ENCODE measurements at places on chromosomes 5 and 9.

DNA sequence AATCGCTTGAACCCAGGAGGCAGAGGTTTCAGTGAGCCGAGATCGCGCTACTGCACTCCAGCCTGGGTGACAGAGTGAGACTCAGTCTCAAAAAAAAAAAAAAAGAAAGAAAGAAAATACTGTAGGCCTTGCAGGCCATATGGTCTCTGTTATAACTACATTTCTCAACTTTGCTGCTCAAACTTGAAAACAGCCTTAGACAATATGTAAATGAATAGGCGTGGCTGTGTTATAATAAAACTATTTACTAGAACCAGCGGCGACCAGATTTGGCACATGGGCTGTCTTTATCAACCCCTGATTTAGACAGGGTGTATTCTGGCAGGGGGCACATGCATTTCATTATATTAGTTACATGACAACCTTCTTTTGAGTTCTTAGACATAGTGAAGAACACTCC is 130.0 kb downstream of the C9orf152 start:
- DNase-seq, result no peak

GRCh38 chr5:73443829-73444498 is 4.6 kb downstream of the FOXD1 start:
- no peak for DNase-seq

DNA sequence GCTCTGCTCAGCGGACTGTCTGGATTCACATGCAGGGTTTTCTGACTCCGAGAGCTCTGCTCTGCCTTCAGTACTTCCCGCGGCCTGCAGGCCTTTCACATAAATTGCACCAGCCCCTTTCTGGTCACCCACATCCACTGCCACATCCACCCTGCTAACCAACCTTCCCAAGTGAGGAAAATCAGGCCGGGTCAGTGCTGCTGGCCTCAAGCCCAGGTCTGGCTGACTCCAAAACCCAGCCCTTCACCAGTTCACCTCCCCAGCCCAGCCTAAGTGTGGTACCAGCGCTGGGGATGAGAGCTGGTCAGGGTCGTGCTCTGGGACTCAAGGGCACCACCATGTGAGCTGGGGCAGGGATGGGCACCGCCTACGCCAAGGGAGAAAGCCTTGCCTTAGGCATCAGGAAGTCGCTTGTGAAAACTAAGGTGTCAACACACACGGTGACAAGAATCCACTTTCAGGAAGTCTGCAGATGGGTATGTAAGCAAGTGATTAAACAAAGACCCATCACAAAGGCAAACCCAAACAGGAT is 12.3 kb downstream of the LMAN2 start:
- no peak for DNase-seq

- no peak for DNase-seq
These were observed 215.5 kb upstream of the RGMB start for GRCh38 chr5:98557916-98558315.

GRCh38 chr9:94700445-94700844 is 26.1 kb upstream of the AOPEP start:
- DNase-seq, result no peak

- DNase-seq, result no peak
These were observed 46.8 kb downstream of the NIPSNAP3B start for GRCh38 chr9:104810421-104811339.
